ENCODE measurements at places on chromosomes 6 and 20.

DNA sequence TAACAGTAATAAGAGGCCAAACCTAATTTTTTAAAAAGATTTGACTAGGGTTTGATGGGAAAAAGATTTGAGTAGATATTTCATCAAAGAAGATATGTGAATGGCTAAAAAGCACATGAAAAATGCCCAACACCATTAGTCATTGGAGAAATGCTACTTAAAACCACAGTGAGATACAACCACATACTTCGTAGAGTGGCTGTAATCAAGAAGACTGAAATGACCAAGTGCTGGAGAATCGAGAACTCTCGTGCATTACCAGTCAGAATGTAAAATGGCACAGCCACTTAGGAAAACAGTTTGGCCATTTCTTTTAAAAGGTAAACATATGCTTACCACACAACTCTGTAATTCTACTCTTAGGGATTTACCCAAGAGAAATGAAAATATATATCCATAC is 175.5 kb downstream of the EYA2 start:
- DNase-seq = no peak

GRCh38 chr6:131029626-131030297 is 33.3 kb downstream of the EPB41L2 start:
- no peak for DNase-seq

DNA sequence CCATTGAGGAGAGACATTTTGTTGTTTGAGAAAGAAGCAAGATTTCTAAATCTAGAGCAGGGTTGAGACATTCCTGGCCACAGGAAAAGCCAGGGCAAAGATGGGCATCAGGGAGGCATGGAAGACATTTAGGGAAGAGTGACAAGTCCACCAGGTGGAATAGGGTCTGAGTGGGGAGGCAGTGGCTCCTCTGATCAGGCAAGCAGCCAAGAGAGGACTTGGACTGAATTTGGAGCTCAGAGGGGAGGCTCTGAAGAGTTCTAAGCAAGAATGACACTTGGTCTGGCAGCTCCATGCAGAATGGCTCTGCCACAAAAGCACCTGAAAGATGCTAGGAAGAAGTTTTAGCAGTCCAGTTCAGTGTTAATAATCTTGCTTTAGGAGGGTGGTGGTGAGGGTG is 120.8 kb downstream of the FYN start:
- no peak for DNase-seq

- DNase-seq = no peak
These were observed 105.4 kb downstream of the RFX6 start for GRCh38 chr6:116982401-116982800.

- DNase-seq = no peak
These were observed 13.4 kb upstream of the MRGBP start for GRCh38 chr20:62782893-62783278.
